CD4-positive, alpha-beta T cell (primary cell): ENCODE measurements at places on chromosomes 4 and X. TPM values are rescaled to one million over a fixed set of nuclear protein-coding genes. Genes with fewer than 3 reads are reported as not detected.
A peak's percentile ranks its signal among the peaks of the same experiment; 100 is the strongest.

The CXCL8 gene
- total RNA-seq = 9.9 TPM

The VGLL1 gene
- not detected for total RNA-seq

The AMTN gene
- total RNA-seq = not detected

The SUV39H1 gene
- 7.7 TPM for total RNA-seq

The RPS6KA6 gene
- total RNA-seq = not detected

The DIAPH2 gene
- total RNA-seq = 11.4 TPM

The GPRASP3 gene
- 2.6 TPM for total RNA-seq

- no peak for DNase-seq
Measured at GRCh38 chr4:62670514-62670913, 1470.4 kb downstream of the ADGRL3 start.

DNA sequence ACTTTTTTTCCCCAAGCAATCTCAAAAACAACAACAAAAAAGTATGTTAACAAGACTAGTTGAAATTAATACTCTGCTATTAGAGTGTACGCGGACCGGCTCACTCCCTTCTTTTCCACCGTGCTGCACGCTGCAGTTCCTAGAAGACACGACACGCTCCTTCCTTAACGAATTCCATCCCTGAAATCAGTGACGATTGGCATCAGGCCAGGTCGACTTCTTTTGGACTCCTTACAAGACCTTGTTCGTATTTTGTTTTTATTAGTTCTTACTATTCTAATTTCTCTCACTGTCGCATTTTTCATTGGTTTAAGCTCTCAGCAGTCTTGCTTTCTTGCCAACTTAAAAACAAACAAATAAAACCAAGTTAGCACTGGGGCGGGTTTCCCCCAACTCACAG, 175.8 kb upstream of the PITX2 start:
- no peak for DNase-seq

DNA sequence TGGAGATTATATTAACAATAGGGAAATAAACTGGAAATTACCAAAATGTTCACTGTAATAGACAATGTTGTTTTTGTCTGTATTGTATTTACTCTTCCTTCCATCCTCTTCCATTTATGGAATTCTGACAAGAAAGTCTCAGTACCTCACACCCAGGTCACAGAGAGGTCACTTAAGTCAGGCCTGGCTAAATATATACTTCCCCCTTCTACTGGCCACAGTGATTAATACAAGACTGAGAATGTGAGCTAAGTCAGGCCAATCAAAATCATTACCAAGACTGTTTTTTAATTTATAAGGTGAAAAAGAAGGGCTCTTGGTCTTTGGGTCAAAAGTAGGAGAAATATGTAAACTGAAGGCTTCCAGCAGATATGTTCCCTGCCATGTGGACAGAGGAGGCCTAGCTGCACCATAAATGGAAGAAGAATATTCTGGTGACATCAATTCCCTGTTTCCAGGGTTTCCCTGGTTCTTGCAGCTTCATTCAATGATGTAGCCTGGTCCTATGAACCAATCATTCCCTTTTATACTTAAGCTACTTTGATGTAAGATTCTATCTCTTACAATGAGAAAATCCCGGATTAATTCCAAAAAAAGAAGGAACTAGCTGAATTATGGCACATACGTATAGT, 64.3 kb downstream of the LRBA start:
- no peak for DNase-seq

DNA sequence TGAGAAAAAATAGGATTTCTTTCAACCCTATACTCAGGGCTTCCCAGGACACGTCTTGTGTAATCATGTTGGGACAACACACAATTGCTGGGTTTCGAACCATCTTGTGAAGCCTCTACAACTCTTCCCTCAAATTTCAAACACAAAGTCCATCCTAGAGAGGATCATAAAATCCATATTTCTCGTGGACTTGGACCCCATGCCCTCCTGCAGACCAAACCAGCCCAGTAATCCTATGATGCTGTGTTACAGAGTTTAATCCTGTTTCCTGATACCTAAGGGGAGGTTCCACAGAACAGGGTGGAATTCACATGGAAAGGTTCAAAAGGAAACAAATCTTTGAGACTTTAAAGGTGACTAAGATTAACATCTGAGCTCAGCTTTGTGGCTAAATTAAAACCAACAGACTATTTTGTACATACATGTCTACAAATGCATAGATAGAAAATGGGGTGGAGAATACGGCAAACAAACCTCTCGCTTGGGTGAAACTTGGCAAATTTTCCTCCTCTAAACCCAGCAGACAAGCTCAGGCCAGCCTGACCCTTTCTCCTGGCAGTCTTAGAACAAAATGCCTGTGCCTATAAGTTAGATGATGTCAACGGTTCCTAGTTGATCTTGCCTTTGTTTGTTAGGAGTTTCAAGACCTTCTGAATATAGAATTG, 38.1 kb downstream of the EGFL6 start:
- no peak for DNase-seq

DNA sequence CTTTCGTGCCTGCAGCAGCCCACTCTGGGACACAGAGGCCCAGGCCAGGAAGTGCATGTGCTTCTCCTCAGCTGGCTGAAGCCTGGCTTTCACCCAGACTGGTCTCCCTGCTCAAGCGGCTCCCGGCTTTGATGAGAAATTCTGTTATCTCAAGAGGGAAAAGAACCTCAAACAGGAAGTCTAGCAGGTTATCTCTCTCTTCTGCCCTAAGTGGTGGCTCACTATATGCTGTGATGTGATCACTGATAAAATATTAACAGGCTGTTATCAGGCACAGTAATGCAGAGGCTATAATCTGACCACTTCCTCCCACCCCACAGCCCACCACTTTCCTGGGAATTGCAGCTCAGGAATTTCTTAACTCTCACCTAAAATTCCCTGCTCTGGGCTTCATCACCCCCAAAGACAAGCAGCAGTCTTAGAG, 13.3 kb downstream of the CLDN2 start:
- DNase-seq = no peak

DNA sequence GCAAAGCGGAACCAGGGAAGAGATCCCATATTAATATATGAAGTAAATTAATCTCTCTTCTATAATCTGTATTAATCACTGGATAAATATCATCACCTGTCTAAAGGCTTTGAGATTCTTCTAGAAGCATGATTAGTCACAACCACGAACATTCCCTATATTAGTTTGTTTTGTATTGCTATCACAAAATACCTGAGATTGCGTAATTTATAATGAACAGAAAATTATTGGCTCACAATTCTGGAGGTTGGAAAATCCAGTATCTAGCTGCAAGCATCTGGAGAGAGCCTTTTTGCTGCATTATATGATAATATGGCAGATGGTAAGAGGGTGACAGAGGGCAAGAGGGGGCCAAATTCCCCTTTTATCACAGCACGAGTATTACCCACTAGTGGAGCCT, 532.6 kb upstream of the EPHA5 start:
- DNase-seq = no peak

- peak; percentile 84 for DNase-seq
Measured at GRCh38 chr4:153432965-153433753, 33.0 kb upstream of the TMEM131L start.
